A549 treated with RU486 at 1 μM for 4 hours (cell line): ENCODE measurements at places on chromosomes 16 and 17. TPM values are rescaled to one million over a fixed set of nuclear protein-coding genes. Genes with fewer than 3 reads are reported as not detected.

Gene RIPOR1
- total RNA-seq, result 33.1 to 44.1 TPM (median 37.1 TPM) in 5 replicates

Gene HOXB8
- 7.8 to 12.5 TPM (median 10.2 TPM) in 5 replicates for total RNA-seq

Gene PRR35
- 0.06 to 0.18 TPM (median 0.13 TPM) in 5 replicates for total RNA-seq

Gene ICAM2
- total RNA-seq, result 0.08 TPM in 1 of 5 replicates, not detected in the others

Gene HCRT
- total RNA-seq, result 0.34 TPM in 1 of 5 replicates, not detected in the others

Gene TBC1D3H
- total RNA-seq, result not detected in 5 replicates

Gene MFAP4
- total RNA-seq, result 0.05 TPM in 1 of 5 replicates, not detected in the others

Gene NPIPA7
- 7.0 to 17.9 TPM (median 8.3 TPM) in 5 replicates for total RNA-seq

Gene RSL1D1
- 221 to 300 TPM (median 246 TPM) in 5 replicates for total RNA-seq

Gene CCL1
- total RNA-seq, result not detected in 5 replicates

Gene P2RX5
- 15.2 to 23.3 TPM (median 21.4 TPM) in 5 replicates for total RNA-seq

Gene TSPAN10
- 4.3 to 6.9 TPM (median 5.2 TPM) in 5 replicates for total RNA-seq

Gene MYH3
- total RNA-seq, result 0.50 to 1.6 TPM (median 1.1 TPM) in 5 replicates

Gene CCL11
- not detected in 5 replicates for total RNA-seq

Gene TMEM204
- not detected in 5 replicates for total RNA-seq

Gene UBE2Z
- total RNA-seq, result 117 to 129 TPM (median 124 TPM) in 5 replicates
